ENCODE measurements at places on chromosomes 16 and 17.

DNA sequence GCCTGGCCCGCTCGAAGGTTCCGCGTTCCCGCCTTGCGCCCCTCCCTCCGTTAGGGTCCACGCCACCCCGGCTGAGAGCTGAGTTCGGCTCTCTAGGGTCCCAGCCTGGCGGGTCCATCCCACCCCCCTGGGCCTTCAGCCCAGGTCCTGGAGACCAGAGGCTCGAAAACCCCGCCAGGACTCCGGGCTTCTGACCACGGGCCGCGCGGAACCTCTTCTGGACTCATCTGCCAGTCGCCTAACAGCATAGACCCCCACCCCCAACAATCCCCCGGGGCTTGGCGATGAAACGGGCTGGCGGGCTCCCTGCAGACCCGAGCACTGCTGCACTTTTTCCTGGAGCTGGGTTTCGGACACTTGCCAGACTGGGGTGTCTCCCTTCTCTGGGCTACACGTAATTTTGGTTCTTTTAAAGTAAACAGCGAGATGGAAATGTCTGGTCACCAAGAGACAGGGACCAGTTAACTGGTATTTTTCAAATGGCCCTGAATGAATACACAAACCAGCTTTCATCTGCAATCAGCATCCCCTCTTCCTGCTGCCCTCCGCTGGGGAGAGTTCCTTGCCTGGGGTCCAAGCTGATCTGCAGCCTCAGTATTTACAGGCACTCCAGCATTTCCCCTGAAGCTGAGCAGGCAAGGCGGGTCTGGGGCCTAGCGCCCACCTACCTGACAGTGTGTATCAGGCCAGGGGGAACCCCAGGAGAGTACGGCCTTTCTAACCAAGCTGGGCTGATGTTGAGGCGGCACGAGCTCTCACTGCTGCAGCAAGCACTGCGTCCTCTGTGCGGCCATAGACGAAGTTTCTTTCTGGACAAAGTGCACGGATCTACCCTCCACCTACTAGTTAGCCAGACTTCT, 639 bp upstream of the TRIM65 start:
- no peak for DNase-seq

DNA sequence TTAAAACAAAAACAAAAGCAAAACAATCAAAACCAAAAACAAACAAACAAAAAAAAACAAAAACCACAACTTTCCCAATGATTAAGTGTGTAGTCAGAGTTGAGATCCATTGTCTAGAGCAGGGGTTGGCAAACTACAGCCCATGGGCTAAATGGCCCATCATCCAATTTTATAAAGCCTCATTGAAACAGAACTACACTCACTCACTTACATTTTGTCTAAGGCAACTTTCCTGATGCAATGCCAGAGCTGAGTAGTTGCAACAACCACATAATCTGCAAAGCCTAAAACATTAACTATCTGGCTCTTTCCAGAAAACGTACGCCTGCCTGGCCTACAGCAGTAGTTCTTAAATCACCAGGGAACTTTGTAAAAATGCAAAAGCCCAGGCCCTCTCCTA, 124.1 kb downstream of the SOX9 start:
- DNase-seq = no peak

GRCh38 chr17:35748979-35749378, 4.1 kb downstream of the GAS2L2 start:
- no peak for DNase-seq

DNA sequence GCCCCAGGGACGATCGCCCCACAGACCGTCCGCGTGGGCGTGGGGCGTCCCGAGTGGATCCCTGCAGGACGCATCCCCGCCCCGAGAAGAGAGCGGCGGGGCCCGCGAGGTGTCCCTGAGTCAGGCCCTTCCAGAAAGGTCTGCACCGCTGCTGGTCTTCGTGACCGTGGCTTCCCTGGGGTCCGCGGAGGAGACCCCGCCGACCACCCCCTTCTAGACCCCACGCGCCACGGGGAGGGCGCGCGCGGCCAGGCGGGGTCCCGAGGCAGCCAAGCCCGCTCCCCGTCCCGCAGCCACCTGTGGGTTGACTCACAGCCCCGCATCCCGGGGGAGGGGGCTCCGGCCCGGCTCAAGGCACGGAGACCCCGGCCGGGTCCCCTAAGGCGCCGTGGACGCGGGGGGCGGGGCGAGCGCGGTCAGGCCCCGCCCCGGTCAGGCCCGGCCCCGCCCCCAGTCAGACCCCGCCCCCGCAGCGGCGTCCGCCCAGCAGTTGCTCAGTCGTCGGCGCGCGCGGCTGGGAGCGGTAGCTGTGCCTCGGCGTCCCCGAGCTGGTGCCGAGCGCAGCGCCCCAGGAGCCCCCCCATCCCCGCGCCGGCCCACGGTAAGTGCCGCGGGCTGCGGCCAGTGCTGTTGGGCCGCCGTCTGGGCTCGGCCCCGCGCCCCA, at the start of gene BAIAP3:
BAIAP3 (plus strand) TSS at position 497 of the 664 bp plus-strand sequence. CDS start 4,905 bp downstream, outside the sequence.
- no peak for DNase-seq

GRCh38 chr16:17408955-17409441, 61.8 kb downstream of the XYLT1 start:
- no peak for DNase-seq

DNA sequence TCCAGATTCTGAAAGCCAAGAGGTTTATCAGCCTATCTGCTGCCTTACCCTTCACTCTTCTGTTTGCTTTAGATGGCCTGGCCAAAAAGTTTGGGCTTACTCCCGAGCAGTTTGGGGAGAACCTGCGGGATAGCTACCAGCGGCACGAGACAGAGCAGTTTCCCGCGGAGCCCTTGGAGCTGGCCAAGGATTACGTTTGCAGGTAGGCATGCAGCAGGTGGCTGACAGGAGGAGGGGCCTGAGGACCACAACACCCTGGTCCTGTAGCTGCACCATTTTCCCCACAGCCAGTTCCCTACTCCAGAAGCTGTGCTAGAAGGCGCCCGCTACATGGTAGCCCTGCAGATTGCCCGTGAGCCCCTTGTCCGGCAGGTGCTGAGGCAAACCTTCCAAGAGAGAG, 20.6 kb downstream of the SUPT6H start:
- no peak for DNase-seq
